ENCODE measurements at places on chromosomes 7 and 10.

- no peak for DNase-seq
Observed at GRCh38 chr10:123944661-123945060, 53.1 kb upstream of the CPXM2 start.

DNA sequence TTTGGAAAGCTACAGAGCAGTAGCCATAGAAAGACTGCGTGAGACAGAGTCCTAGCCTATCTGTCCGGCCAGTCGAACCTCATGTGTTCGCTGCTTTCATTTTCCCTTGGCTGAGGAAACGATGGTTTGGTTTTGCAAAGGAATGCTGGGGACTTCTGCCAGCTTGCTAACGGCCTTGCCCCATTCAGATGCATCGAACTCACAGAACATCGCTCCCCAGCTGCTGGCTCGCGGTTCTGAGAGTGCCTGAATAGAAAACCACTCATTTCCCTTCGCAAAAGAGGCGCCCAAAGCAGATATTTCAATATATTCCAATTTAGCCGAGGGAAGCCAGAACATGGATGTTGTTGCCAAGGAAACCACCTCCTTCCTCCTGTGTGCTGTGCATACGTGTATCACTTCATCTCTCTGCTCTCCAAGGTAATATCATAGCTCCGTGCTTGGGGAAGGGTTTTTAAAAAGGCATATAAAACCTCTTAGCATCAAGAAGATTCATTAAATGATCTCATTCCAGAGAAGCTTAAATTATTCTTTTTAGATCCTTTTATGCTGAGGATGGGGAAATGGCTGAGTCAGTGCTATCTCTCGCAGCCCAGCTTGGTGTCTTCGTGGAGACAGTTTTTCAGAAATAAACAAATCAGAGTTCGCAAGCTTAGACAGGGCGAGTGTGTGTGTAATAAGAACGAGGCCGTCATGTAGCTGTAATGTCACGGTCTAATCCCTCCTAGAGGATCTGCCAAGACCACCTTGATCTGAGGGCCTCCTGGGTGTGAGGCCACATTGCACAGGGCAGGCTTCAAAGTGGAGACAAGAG lies 215.2 kb downstream of the RPS24 start:
- DNase-seq: no peak

DNA sequence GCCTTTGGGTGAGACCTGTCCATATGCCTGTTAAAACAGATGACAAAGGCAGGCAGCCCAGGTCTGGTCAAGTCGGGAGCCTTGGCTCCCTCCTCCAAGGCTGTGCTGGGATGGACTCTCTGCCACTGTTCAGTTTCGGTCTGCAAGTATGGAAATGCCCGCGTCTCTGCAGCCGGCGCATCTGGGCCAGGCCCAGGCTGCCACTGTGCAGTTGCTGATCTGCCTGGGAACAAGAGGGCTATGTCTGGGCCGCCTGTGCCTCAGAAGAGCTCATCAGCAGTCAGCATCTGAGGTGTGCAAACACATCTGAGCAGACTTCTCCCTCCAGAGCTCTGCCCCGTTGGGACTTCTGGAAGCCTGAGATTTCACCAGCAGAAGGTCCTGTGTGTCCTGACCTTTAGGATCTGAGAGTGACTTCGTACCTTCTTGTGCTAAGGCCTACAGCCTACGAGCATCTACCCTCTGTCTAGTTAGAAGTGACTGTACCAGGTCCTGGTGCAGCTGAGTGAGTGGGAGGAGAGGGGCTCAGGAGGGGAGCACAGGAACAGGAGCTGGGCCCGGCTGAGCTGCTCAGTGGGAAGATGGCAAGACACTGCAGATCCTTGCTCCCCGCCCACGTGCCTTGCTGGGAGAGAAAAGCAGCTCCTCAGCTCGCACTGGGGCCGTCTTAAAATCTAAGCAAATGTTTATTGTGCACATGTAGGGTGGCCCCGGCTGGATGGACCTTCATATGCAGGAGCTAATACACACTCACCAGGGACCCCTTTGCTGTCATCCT lies 50.9 kb downstream of the DOCK1 start:
- DNase-seq: no peak

DNA sequence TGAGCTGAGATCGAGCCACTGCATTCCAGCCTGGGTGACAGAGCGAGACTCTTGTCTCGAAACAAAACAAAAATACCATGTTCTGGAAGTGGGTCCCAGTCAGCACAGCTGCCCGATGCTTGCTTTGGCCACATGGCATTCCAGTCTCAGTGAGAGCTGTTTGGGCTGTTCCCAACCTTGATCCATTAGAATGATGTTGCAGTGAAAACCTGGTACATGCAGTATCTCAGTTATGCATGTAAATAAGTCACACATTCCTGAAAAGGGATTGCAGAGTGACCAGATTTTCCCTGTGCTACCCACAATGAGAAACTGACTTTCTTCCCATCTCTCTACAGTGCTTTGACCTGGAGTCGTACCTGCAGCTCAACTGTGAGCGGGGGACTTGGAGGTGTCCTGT lies 15.4 kb downstream of the ZMIZ2 start:
- DNase-seq: no peak

GRCh38 chr7:90677486-90678404 lies 81.6 kb downstream of the CDK14 start:
- DNase-seq: no peak

- DNase-seq: no peak
Observed at GRCh38 chr10:123318516-123318915, 164.3 kb downstream of the BUB3 start.

DNA sequence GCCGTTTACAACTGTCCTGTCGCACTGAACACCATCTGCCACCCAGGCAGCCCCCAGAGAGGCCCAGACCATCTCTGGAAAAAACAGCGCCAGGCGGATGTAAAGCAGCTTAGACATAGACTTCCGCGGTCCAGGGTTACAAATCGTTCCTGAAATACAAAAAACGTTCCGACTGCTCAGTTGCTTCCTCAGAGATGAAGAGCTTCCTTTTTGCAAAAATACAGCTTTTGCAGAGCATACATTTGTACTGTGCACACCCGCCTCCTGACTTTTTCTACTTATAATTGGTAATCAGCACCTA lies 11.4 kb downstream of the DAGLB start:
- no peak for DNase-seq

DNA sequence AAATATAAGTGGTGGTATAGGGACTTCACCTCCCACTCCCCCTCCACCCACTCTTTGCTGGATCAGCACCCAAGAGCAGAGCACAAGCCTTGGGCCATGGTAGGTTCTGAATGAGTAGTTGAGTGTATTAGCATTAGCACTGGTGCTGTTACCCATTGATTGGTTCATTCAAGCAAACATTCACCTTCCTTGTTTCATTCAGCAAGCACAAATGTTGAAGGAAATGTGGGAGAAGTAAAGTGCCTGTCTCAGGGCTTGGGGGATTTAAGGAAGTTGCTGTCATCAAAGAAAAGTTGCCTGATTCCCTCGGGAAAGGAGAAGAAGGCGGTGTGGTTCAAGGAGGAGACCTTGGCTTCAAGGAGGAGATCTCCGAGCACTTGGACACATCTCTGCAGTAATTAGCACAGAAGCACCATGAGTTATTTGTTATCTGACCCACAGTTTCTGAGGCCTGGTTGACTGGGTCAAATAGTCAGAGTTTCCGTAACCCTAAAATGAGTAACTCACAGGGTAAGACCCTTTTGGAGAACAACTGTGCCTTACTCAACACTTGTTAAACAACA lies 17.3 kb downstream of the IL2RA start:
- DNase-seq: no peak

GRCh38 chr10:62772186-62772974 lies 32.1 kb upstream of the ADO start:
- no peak for DNase-seq

- DNase-seq: no peak
Observed at GRCh38 chr10:70761031-70761601, 24.1 kb downstream of the TBATA start.

DNA sequence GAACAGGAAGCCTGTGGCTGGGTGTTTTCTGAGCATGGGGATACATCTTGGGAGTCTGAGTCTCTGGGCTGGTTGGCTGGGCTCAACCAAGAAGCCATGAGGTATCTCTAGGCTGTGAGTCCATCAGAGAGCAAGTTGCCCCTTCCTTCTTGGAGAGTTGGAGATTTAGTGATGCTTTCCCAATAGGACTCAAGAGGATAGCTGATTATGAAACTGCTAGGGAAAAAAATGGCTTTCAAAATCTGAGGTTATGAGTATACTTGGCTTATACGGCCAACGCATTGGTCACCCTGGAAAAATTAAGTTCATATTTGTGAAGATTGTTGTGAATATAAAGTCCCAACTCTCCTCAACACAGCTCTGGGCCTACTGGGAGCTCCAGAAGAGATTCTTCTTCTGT lies 162.7 kb upstream of the KMT2E start:
- DNase-seq: no peak

GRCh38 chr10:85105614-85106255 lies 777.3 kb downstream of the CCSER2 start:
- DNase-seq: no peak

DNA sequence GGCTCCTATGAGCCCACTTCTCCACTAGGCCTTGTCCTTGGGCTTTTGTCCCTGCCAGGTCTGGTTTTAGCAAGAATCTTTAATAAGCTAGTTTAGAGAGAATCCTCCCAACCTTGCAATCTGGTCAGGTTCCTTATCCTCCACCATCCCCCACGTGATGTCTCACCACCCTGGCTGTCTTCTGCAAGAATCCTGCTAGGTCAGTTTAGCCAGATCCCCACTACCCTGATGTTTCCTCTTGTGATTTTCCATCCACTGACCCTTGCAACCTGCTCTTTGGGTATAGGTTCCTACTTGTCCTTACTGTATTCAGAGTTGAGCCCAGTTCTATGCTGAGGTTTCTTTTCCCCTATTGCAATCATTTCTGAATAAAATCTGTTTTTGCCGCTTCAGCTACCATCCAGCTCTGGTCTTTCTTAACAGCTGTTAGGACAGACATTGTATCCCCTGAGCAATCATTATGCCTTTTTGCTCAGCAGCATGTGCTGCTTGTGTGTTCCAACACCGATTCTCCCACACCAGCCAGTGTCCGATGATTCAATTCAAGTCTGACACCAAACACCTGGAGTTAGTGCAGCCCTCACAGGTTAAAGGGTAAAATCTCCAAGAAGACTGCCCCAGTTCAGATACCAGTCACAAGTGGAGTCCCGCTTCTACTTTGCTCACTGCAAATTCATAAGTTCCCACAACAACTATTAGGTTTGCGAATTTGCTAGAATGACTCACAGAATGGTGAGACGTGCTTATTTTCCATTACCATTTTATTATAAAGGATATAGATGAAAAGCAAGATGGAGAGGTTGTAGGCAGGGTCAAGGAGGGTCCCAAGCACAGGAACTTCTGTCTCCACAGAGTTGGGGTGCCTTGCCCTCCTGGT lies 62.2 kb upstream of the ADCY1 start:
- DNase-seq: no peak

DNA sequence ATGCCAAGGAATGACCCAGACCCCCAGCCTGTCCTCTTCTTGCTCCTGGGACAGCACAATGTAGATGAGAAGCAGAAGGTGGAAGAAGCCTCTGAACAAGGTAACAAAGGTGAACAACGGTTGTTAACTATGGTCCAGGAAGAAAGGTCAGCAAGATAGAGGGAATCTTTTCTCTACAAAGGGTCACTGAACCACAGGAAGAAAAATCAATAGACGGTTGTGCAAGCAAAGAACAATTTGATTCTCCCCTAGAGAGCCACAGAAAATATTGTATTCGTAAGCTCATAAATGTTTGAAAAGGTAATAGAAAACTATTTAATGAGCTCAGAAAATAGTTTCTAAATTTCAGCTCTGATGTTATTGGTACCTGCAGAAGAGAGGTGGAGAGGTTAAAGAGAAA lies 111.3 kb downstream of the ST8SIA6 start:
- no peak for DNase-seq

DNA sequence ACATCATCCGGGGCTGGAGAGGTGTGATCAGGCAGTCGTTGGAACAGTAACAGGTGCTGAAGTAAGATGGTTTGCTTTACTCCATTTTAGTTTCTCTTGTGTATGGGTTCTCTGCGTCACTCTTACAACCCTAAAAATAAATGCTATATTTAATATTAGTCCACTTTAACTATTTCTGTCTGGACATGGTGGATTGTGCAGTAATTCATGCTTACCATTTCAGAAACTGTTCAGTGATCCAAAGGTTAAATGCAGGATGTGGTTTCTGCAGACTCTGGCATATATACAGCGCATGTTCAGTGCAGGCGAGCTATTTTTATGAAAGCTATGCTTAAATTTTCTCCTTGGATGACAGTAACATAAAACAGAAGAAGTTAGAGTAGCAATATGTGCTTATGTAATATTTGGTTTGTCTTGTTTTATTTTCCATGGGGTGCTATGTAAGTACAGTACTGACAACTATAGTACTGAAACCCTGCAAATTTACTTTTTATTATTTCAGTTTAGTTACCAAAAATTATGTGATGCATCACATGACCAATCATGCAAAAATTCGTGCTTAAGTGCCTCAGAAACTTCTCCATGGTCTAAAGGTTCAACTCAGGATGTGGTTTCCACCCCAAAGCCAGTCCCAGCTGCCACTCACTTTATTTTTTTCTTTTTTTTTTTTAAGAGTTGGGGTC lies 46.6 kb upstream of the GRID1 start:
- no peak for DNase-seq

GRCh38 chr10:67771200-67771599 lies 66.8 kb downstream of the DNAJC12 start:
- no peak for DNase-seq

GRCh38 chr7:130946114-130946513 lies 212.1 kb upstream of the KLF14 start:
- no peak for DNase-seq

- DNase-seq: no peak
Observed at GRCh38 chr7:67661-68395, 124.5 kb upstream of the FAM20C start.

DNA sequence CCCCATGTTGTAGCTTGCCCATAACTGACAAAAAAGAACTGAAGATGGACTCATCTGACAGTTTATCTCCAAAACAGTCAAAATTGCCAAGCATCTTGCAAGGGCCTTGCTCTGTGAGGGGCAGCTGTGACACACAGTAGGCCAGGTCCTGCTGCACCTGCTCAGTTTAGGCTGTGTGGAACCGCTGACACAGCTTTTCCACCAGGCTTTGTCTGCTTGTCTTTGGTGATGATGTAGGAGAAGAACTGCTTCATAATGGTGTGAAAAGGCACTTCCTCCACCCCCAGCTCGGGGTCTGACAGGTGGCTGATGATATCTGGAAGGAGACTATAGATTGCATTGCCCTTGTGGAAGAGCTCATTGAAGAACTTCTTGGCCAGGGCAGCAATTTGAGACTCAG lies 92.6 kb downstream of the NPSR1 start:
- DNase-seq: no peak

DNA sequence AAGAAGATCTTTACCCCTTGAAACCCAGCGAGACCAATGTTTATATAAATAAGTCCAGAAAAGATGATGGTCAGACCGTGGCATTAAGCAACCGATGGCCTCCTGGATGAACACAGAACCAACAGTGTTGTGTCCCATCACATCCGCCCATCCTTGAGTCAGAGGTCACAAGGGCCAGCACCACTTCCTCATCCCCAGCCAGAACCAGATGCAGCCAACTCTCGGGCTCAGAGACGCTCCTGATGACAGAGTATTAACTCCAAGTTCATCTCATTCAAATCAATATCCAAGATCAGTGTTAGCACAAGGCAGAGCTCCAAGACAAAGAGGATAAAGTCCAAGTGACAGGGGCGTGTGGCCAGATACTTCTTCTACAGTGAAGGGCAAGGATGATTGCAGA lies 63.5 kb downstream of the FAM53B start:
- no peak for DNase-seq
